ENCODE measurements at places on chromosomes 12 and 14.

DNA sequence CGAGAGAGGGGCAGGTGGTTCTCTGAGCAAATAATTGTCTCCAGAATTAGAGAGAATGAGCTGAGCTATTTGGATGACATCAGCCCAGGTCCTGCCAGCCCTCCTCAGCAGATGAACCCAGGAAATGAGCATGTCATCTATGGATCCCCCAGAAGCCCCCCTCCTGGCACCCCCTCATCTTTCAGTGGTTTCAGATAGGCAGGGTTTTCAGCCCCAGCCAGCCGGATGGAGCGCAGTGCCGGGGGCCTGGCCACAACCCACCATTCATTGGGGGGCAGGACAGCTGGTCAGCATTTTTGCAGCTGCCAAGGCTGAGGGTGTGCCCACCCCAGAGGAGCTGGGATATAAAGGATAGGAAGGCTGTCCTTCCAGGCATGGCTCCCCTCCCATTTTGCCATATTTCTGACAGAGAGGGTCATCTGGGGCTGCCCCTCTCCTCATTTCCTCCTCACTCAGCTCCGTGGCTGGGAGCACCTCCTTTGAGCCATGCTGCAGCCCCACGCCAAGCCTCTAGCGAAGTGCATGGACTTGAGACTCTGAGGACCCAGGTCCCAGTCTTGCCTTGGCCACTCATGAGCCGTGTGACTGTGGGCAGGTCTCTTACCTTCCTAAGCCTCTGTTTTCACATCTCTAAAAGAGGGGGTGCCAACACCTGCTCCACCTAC lies 6.0 kb upstream of the KRT71 start:
- peak; percentile 40 for DNase-seq

- DNase-seq: peak; percentile 1
These were observed 128.1 kb downstream of the PAPOLA start for GRCh38 chr14:96630281-96630680.

DNA sequence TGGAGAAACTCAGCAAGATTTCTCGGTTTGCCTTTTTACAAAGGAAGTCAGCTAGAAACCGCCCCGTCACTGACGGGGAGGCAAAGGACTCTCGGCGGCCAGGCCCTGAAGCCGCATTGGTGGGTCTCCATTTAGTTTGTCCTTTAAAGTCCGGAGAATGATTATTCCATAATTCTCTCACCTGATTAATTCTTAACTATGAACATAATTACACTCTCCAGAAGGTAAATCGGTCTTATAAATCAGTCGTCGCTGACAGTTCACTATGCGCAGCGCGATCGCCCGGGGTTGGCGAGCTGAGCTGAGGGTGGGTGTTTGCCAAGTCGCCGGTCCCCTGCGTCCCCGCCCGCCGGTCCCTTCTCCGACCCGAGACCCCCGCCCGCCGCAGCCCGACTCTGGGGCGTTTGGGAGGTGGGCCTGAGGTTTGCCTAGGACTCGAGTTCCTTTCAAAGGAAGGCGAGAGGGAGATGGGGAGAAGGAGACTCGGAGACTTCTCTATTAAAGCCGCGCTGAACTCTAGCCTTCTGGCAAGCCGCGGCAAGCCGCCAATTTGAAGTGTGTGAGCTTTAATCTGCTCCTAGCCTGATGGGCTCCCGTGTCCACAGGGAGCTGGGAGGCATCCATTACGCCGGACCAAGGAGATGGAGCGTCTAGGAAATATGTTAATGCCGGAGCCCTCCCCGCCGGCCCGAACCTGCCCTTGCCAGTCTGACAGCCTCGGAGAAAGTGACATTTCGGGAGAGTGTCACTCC lies 392.9 kb downstream of the NOVA1 start:
- peak; percentile 55 for DNase-seq

GRCh38 chr12:25054783-25055144 lies 105.9 kb upstream of the BCAT1 start:
- no peak for DNase-seq

DNA sequence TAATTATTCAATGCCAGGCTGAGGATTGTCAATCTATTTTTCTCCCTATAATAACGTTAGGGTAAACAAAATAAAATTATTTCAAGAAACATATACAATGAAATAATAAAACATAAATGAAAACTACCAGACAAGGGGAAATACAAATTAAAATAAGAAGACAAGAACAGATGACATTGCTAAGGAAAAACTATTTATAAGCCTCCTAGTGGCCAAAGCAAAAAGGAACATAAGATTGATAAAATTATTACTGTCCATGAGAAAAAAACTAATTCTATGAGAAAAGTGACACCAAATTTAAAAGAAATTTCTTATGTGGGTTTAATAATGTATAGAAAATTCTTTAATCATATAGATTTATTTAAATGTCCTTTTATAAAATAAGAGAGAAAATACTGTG lies 294.7 kb downstream of the TTC6 start:
- no peak for DNase-seq

- peak; percentile 54 for DNase-seq
These were observed 383.7 kb downstream of the ETNK1 start for GRCh38 chr12:23008623-23009022.

GRCh38 chr12:48775299-48775698 lies 13.6 kb downstream of the ADCY6 start:
- DNase-seq: no peak

GRCh38 chr14:23326491-23327332 lies 5.5 kb downstream of the PABPN1 start:
- no peak for DNase-seq

- no peak for DNase-seq
These were observed 13.0 kb upstream of the NUDT14 start for GRCh38 chr14:105193916-105194782.

DNA sequence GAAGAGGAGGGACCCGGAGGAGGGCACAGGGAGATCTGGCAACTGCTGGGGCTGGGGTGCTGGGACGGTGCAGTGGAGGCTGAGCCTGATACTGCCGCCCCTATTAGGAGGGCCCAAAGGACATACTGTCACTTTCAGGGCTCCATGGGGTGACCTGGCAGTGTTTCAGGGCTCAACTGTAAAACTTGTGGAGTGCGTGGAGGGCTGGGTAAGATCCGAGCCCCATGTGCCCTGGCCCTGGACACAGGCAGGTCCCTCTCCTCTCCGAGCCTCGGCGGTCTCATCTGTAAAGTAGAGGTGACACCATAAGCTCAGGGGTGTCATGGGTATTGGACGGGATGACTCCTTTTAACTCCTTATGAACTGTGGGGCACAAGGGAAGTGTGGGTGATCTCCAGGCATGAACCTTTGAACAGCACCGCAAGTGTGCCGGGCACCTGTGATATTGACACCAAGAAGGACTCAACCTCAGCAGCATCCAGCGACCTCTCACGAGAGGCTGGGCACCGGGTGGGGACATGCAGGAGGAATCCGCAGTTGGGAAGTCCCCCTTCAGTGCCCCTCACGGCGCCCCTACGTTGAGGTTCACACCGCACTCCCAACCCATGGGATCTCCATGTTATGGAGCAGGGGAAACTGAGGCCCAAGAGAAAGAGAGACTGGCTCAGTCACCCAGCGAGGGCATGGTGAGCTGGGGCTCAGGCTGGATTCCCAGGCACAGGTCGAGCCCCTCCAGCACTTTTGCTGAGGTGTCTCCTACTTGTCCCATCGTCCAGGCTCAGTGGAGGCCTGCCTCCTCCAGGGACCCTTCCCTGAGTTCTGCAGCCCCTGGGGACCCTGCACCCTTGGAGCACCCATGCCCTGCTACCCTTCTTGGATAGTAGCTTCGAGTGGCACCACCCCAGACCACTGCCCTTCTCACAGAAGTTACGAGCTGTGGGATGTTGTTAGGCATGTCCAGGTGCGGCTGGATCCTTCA lies 50.4 kb upstream of the EML1 start:
- peak; percentile 10 for DNase-seq

DNA sequence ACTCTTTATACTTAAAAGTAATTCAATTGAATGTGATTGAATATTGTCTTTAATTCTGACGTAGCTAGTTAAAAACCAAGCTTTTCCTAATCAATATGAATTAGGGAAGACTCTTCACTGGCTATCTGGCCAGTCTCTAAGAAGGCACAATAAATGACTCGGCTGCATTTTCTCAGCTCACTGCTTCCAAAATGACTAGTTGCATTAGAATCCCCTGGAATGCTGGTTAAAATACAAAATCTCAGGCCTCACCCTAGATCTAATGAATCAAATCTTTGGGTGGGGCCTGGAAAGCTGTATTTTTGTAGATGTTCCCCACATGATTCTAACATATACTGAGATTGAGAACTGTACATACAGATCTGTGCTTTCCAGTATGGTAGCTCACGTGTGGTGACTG lies 242.1 kb downstream of the CHST11 start:
- DNase-seq: no peak

DNA sequence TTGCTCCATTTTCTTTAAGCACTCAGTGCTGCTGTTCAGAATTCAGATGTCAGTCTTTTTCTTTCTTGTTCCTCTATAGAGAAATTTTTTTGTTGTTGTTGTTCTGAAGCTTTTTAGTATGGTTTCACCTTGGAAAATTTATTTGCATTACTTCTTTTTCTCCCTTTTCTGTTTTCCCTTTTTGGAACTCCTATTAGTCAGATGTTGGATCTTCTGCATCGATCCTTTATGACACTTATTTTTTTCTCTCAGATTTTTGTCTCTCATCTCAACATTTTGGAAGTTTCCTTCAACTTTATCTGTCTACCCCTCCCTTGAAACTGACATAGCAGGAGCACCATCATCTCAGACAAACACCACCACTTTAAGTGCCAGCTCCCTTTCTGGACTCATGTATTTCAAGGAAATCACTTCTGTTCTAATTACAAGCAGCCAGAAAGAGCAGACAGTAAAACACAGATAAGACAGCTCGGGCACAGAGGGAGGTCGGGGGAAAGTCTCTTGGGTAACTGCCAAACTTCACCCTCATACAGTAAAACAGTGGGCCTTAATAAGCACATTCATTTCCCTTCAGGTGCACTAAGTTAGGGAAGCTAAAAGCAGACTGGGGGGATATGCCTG lies 222.7 kb upstream of the PLXNC1 start:
- no peak for DNase-seq

GRCh38 chr14:76720382-76720813 lies 40.9 kb upstream of the VASH1 start:
- DNase-seq: peak; percentile 90

DNA sequence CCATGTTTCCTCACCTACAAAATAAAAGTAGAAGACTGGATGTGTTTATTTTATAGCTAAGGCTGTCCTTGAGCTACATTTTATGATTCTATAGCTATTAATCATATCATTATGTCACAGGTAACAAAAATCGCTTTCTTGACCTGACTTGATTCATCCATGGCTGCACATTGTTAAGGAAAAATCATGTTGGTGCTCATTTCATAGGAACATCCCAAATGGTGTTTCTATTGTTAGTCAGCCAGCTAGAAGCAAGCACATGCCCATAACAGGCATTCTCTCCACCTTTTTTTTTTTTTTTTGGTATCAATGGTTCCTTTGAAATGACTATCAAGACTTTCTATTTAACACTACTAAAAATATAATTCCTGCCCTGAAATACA lies 45.3 kb upstream of the PTHLH start:
- DNase-seq: no peak

GRCh38 chr14:51173863-51174262 lies 66.2 kb upstream of the TMX1 start:
- DNase-seq: no peak

GRCh38 chr14:64766430-64767151 lies 62.4 kb downstream of the PLEKHG3 start:
- DNase-seq: no peak

DNA sequence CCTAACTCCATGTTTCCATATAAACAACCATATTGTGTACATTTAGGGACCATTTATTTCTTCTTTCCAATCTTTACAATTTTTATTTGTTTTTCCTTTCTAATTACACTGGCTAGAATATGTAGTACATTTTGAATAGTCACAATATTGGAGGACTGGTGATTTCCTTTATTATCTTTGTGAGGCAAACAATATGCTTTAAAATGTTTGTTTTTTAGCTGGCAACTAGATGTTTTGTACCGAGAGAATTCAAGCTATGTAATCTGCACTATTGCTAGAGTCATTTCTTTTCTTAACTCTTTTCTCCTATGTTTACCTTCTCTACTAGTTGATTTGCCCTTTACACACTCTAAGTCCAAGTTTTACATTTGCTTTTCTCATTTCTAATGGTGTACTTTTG lies 13.3 kb upstream of the NTN4 start:
- no peak for DNase-seq

DNA sequence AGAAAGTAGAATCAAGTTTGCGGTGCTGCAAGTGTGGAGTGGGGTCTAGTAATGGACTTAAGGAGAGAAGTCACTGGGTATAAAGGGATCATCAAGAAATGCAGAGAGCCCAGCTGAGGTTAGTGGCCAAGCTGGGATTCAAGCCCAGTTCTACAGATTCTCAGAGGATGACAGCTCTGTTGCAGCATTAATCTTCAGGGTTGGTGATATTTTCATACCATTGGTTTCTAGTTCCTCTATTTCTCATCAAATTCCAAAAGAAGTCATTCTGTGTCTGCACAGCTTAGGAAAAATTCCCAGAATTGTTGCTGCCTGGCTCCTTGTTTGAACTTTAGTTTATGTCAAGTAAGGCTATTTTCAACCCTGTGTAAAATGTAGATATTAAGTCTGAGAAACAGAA lies 169.5 kb upstream of the NTF3 start:
- no peak for DNase-seq

- no peak for DNase-seq
These were observed 113.3 kb downstream of the CALM1 start for GRCh38 chr14:90510159-90510558.

DNA sequence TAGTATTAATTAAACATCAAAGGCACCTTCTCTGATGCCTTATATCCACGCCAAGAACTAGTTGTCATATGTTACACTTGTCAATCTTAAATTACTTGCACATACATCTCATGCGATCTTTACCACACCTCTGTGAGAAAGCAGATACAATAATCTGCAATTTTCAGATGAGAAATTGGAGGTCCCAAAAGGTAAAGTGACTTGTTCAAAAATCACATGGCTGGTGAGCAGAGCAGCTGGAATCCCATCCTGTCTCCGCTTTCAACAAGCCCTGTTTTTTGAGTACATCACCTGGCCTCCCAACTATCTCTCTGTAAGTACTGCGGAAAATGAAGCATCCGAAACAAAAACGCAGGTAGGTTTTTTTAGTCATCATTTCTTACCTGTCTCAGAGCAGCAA lies 203.4 kb upstream of the FOXN3 start:
- no peak for DNase-seq

GRCh38 chr12:129614221-129614885 lies 289.5 kb downstream of the TMEM132D start:
- peak; percentile 19 for DNase-seq

- peak; percentile 81 for DNase-seq
These were observed 862 bp downstream of the CRIP2 start for GRCh38 chr14:105475269-105476096.

Measured in femur (tissue), 1 donor.